ENCODE measurements at places on chromosomes 1 and 21.

GRCh38 chr21:34889676-34890469 is 159.2 kb downstream of the RUNX1 start:
- DNase-seq, result peak; percentile 51

GRCh38 chr1:24015221-24016210 is 35.4 kb upstream of the SRSF10 start:
- no peak for DNase-seq

- DNase-seq, result no peak
Measured at GRCh38 chr1:48761411-48761810, 15.3 kb downstream of the BEND5 start.

DNA sequence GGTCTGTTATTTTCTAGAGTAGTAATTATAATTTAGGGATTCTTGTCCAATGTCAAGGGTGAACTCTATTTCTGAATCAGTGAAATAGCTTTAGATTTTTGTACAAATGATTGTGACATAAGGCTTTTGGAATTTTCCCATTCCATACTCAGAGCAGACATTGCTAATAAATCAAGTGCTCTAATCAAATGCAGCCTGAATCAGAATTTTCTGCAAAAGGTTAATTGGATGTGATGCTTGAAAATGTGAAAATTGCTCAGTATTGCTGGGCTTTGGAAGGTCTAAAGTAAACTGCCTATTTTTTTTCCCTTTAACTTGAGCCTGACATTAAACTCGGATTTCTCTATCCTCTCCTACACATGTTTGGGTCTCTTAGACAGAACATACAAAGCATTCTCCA is 23.2 kb downstream of the SGIP1 start:
- no peak for DNase-seq

DNA sequence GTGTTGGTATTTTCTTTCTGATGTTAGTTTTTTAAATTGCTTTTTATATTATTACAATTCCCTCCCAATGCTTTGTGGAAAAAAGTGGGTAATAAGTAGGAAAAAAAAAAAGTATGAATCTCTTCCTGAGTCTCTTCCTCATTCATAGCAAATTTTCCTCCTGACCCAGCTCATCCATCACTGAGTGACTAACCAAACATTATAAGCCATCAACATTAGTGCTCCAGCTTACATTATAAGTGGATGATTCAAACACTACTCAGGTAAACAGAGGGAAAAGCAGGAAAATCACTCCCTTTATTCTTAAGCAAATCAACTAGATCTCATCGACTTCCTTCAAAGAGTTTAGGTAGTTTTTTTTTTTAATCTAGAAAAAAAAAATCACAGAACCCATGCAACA is 15.4 kb upstream of the SAMD13 start:
- no peak for DNase-seq

DNA sequence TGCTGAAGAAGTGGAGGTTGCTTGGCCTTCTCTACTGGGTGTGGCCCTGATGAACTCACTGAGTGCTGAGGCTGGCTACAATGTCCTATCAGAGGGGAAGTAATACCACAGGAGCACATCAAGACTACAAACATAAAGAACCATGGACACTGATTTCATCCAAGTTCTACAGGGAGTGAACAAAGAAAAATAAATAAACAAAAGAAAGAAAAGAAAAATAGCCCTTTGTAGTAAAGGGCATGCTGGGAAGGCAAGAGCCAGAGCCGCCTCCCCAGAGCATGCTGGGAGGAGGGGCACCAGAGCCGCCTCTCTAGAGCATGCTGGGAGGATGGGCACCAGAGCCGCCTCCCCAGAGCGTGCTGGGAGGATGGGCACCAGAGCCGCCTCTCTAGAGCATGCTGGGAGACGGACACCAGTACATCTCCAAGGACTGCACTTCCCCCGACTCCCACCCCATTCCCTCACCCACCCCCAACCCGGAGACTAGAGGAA is 65.9 kb downstream of the LAMC2 start:
- DNase-seq, result no peak

GRCh38 chr1:100250264-100250663 is 630 bp upstream of the DBT start:
- DNase-seq, result no peak

GRCh38 chr1:84347271-84347931 is 45.9 kb downstream of the SAMD13 start:
- DNase-seq, result no peak

DNA sequence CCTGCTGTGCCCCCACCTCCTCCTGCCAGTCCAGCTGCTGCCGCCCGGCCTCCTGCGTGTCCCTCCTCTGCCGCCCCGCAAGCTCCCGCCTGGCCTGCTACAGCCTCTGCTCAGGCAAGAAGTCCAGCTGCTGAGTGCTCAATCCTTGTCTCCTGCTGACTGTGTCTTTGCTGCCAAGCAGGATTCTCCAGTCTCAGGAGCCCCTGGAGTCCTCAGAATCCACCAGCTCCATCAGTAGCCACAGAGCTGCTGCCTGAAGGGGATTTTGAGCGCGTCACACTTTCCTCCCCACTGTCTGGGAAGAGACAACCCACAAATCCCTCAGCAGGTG is 973 bp downstream of the KRTAP10-11 start:
- no peak for DNase-seq

DNA sequence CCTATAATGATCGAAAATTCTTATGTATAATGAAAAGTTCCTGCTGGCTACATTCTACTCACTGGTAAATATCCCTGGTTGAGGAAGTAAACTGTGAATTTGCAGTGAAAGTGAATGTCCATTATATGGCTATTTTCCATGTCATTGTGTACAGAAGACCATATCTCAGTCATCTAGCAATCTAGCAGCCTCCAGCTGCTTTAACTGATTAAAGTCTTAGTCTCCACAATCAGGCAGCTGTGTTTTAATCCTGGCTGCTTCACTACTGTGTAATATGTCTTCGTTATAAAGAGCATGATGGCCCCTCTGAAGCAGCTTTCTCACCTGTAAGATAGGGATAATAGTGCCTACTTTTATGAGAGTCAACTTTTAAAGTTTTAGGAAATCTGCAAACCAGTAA is 11.4 kb downstream of the CLCA2 start:
- DNase-seq, result no peak

- no peak for DNase-seq
Measured at GRCh38 chr1:242147096-242147976, 148.4 kb upstream of the MAP1LC3C start.

- DNase-seq, result no peak
Measured at GRCh38 chr1:38929476-38929875, 12.2 kb downstream of the RHBDL2 start.

- DNase-seq, result no peak
Measured at GRCh38 chr1:18764362-18764761, 95.1 kb downstream of the TAS1R2 start.

- DNase-seq, result no peak
Measured at GRCh38 chr1:172821609-172822274, 162.8 kb downstream of the FASLG start.

GRCh38 chr21:15604413-15604812 is 125.4 kb upstream of the USP25 start:
- no peak for DNase-seq

GRCh38 chr1:29808141-29808995 is 572.0 kb downstream of the PTPRU start:
- no peak for DNase-seq

DNA sequence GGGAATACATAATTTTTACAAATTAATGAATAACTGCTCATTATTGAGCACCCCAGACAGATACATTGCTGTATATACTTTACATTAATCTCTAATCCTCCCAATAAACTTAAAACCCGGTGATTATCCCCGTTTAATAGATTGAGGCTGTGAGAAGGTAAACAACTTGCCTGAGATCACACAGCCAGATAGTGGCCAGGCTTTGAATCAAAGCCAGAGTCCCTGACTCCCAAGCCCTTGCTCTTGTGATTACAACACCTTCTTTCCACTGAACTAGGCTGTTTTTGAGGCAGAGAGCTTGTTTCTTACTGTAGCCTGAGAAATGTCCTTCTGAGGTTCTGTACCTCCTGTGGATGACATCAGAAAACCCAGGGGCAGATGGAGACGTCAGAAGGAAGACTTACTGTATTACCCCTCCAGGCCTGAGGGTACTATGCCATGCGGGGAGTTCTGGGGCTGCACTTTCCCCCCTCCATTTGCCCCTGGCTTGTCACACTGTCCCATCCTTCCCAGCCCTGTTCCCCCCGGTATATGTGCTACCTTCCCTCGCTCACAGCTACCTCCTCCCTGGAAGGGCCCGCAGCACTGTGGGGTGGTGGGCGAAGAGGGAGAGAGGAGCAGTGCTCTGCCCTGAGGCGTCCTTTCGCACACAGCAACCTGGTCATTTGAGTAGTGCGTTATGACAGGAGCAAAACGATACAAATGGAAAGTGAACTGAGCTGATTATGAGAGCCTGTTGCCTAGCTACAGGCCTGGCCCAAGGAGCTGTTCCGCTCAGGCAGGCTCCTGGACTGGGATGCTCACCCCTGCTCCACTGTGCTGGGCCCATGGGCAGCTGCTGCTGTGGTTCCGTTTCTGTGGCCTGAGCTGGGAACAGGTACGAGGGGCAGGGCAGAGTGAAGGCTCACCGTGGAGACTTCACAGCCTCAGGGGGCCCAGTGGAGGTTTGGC is 4.6 kb downstream of the KCNC4 start:
- DNase-seq, result no peak

DNA sequence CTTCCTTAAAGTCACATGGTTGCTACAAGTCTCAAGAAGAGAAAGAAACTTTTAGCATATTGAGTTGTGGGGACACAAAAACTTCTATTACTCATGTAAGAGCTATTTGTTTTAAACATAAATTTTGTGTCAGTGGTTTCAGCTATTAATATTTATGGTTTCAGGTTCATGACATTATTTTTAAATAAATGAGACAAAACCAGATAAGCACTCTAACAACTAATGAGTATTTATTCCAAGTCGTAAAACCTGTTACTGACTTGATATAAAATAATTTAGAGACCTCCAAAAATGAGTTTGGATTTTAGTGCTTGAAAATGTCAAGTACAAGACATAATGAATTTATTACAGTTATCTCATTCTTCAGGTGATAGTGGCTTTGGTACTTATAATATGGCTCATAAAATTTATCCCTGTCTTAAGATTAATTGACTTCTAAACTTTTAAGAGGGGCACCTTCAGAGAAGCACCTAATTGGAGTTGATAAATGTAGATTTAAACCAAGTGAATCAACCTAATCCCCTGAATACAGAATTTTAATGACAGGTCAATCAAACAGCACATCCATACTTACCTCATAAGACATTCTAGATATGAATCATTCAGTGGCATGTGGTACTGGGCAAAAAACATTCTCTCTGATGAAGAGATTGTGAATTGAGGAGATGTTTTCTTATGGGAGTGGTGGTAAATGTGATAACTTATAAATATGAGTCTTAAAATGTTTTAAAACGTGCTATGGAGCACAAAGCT is 167.7 kb upstream of the PTGFR start:
- no peak for DNase-seq

DNA sequence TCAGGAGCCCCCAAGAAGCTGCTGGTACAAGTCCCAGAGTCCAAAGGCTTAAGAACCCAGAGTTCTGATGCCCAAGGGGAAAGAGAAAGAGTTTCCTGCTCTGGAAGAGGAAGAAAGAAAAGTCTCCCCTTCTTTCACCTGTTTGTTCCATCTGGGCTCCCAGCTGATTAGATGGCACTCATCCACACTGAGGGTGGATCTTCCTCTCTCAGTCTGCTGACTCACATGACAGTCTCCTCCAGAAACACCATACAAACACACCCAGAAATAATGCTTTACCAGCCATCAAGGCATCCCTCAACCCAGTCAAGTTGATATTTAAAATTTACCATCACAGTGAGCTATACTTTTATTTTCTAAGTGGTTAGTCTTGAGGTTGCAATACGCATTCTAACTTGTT is 257.9 kb downstream of the PAPPA2 start:
- DNase-seq, result no peak

- DNase-seq, result no peak
Measured at GRCh38 chr1:165686121-165686970, 12.0 kb downstream of the ALDH9A1 start.

DNA sequence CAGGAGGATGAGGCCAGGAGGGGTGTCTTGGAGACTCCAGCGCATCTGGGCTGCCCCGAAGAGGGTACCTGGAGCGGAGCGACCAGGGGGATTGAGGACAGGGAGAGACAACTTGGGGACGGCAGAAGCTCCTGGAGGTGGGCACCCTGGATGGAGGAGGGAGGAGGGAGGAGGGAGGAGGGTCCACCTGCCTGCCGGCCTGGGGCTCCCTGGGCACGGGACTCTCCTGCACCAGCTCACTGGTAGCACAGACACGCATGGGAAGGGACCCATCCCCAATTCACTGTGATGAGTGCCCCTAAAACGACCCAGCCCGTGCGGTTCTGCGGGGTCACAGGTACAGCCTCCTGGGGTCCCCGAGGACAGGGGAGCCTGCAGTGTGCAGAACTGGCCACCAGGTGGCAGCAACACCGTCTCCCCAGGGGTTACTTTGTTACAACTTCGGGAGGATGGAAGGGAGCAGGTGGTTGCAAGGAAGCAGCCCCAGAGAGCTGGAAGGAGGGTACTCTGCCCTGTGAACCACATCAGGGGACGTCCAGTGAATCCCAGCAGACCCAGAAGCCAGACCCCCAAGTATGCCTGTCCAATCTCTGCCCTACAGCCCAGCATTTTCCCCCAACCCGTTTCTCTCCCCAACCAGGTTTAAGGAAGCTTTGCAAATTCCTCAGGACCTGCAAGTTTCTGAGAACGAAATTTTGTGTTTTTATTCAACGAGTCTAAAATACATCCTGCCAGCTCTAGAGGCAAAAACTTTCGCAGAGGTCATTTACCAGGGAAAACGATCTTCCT is 482.4 kb downstream of the NPHP4 start:
- DNase-seq, result peak; percentile 51

DNA sequence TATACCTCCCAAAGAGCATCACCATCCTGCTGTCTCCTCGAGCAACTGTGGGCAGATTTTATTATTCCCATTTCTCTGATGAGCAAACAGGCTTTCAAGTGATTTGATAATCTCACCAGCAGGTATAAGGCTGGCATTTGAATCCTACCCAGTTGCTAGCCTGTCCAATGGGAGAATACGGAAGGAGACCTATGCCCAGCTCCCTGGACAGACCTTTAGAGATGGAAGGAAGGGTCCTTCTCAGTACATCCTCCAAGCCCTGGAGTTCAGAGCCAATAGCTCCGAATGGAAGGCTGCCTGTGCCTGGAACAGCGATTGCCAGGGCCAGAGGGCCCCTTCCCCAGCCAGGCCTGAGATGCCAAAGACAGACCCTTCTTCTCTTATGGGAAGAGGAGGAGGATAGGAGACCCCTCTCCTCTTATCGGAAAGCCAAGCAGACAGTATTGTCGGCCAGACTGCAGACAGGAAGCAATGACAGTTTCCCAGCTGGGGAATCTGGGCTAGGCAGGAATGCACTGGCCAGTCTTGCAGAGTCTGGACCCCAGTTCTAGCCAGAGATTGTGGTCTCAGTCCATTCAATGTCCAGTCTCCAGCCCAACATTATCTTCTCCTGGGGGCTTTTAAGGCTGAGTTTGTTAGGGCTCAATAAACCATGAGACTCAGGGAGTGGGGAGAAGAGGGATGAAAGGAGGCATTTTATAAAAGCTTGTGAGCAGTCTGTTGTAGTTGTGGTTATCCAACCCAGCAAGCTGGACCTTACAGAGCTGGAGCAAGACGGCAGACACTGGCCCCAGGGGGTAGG is 2.0 kb downstream of the IFFO2 start:
- no peak for DNase-seq
